ENCODE measurements at places on chromosomes 3 and 15.

- DNase-seq: no peak
Measured at GRCh38 chr15:87781959-87782625, 474.4 kb downstream of the NTRK3 start.

DNA sequence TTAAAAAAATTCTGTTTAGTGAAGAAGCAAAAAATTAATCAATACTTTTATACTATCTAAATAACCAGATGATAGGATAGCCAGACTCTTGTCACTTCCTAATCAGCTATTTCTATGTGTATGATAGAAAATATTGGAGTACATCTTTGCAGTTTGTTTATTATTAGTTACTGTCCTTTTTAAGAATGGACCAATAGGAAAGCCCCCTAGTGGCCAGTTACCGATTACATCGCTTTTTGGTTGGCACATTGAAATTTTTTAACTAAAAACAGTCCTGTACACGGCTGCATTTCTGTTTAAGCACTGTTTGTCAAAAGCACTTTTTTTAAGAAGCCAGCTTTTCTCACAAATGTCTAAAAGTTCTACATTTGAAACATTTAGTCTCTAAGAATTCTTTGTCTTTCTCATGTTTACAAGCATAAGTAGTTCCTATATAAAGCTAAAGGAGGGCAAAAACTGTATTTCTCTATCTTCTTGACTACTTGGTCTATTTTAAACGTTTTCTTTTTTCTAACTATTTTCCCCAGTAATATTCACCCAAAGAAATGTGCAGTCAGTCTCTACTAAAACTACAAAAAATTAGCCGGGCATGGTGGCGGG is 253.2 kb upstream of the LRTM1 start:
- peak; percentile 48 for DNase-seq

DNA sequence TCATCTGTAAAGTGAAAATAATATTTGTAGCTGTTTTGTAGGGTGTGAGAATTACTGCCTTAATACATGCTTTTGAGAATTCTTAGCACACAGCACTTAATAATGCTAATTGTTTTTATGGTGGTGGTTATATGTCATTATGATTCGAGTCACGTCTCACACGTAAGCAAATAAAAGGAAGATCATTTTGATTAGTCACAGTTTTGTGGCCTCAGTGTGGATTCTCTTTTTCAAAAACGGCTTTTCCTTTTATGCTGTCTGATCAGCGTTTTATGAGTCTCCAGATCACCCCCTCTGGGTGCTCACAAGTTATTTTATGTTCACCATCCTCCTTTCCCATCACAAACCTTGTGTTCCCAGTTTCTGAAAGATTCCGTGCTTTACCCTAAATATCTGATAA is 255.6 kb upstream of the CNTN4 start:
- no peak for DNase-seq

- peak; percentile 18 for DNase-seq
Measured at GRCh38 chr15:95888762-95889161, 441.7 kb upstream of the NR2F2 start.

DNA sequence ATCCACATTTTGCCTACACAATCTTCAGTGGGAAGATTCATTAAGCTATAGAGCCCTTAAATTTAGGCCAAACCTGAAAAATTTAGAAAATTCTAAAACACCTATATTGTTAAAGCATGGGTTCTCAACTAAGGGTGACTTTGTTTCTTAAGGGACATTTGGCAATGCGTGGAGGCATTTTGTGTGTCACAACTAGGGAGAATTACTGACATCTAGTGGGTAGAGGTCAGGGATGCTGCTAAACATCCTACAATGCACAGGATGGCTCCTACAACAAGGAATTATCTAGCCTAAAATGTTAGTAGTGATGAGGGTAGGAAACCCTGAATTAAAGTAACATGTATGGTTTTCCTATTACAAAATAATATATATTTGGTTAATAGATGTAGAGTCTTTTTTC is 55.8 kb downstream of the TBC1D5 start:
- DNase-seq: peak; percentile 7

DNA sequence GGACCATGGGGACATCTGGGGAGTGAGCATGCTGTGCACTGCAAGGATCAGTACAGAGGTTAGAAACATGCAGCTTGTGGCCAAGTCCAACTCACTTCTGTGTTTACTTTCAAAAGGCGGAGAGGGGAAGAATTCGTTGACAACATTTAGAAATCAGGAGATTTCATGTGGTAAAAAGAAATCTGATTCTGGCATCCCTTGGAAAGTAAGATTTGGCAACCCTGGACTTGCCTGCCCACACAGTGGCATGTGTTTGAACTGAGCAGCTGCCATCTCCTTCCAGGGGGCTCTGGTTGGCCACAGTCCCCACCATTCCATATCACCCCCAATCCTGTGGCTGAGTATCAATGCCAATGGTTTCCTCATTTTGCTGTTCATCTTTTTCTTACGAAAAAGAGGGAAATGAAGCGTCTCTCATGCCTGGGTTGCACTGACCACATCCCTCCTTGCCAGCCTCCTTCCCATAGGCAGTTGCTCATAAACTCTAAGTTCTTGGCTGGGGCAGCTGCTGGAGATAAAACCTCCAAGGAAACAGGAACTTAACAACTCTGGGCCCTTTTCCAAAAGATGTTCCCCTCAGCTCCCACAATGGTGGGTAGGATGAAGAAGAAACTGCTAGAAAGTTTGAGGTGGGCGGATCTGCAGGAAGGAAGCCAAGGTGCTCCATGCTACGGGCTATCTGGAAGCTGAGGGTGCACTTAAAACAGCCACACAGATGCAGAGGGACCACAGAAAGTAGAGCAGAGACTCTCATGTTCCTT is 29.2 kb downstream of the SLC6A11 start:
- no peak for DNase-seq

DNA sequence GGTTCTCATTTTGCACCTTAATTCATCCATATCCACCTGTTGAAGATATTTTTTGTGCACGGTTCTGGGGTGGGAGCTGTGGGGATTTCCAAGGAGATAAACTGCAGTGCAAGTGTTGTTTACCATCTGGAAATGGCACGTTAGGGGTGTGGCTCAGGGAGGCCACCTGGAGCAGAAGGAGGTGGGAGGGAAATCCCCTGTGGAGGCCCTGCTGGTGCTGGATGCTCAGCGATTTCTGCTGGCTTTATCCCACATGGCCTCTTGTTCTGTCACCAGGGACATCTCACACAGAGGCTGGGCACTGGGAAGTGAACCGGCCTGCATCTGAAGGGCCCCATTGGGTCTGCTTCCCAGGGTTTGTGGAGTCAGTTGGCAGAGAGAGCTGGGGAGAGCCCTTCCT is 24.3 kb downstream of the TRPM1 start:
- no peak for DNase-seq

- DNase-seq: no peak
Measured at GRCh38 chr3:44206862-44207652, 34.6 kb upstream of the TOPAZ1 start.

Measured in iris pigment epithelial cell (primary cell).